Kidney epithelial cell (primary cell): ENCODE measurements at places on chromosomes 3 and 15.

- peak; percentile 66 for DNase-seq
These were observed 3.0 kb downstream of the SLC51A start for GRCh38 chr3:196219194-196219969.

DNA sequence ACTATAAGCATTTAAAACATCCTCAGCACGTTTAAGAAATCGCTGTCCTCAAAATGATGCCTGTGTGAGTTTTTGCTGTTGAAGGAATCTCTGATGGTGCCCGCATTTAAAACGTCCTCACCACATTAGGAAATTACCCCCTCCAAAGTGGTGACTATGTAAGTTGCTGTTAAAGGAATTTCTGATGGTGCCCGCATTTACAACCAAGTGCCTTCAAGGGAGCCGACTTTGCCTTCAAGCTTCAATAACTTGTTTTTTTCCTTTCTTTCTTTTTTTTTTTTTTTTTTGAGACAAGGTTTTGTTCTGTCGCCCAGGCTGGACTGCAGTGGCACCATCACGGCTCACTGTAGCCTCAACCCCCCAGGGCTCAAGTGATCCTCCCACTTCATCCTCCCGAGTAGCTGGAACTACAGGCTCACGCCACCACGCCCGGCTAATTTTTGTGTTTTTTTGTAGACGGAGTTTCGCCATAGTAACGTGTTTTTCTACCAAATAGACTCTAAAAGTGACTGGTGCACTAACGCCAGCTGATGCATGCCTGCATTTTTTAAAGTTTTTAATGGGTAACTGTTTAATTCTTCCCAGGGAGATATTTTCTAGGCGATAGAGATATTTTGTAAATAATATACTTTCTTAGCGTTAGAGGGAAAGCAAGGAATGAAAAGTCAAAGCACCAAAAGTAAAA lies 19.0 kb upstream of the TSEN2 start:
- DNase-seq, result no peak

GRCh38 chr15:94259121-94259751 lies 27.9 kb downstream of the MCTP2 start:
- DNase-seq, result no peak

DNA sequence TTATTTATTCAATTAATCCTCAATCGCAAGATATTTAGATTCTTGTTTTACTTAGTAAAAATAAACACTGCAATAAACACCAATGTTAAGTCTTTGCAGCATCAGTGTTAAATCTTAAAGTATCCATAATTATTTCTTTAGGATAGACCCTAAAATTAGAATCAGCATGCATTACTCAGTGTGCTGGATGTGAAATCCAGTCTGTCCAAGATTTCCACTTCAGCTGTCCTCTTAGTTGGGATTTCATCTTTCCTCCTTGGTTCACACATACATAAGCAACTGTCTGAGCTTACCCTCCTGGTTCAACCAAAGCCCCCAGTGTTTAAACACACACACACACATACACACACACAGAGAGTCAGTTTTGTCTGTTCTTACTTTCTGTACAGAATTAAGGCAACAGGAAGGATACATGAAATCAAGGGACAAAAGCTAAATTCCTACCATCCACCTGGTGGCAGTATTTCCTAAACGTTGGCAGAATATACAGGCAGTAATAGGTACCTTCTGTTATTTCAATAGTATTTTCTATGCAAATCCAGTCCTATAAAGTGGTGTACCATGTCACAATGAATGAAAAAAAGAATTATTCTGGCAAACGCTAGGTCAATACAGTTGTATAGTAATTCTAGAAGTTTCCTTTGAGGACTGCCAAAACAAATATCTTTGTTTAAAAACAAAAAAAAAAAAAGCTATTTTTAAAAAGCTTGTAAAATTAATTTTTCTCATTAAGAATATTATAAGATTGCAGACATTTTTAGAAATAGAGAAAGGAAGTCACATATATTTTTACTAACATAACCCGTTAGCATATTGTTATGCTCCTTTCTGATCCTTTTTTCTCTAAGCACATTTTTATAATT lies 27.3 kb upstream of the DMXL2 start:
- peak; percentile 31 for DNase-seq

DNA sequence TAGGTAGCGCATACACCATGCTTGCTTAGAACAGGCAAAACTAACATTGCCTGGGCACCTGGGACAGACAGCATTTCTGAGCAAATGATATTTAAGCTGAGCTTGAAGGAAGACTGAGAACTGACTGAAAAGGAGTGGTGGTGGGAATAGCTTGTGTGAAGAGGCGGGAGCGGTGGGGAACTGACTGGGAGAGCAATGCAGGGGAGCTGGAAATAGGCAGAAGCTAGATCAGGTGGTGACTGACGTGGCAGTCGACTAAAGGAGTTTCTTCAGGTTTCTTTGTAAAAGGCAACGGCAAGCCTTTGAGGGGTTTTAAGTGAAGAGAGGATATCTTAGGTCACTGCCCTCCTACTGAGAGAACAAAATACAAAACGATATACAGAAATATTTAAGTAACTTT lies 61.8 kb downstream of the NEO1 start:
- DNase-seq, result no peak

- no peak for DNase-seq
These were observed 3.2 kb downstream of the SETD5 start for GRCh38 chr3:9400616-9401015.
